ENCODE measurements at places on chromosomes 16 and 17. TPM values are rescaled to one million over a fixed set of nuclear protein-coding genes. Genes with fewer than 3 reads are reported as not detected.

- H3K4me3 ChIP-seq: no peak overlapping the region
- no peaks in the 10 kb centered on the region for H3K36me3 ChIP-seq
- H3K4me1 ChIP-seq: peaks cover 66% of the 10 kb centered on the region
- H3K27me3 ChIP-seq: no peaks in the 10 kb centered on the region
- H3K27ac ChIP-seq: peak overlapping the region; percentile 85
Measured at GRCh38 chr17:15654886-15655561, 29.1 kb downstream of the TRIM16 start.

DNA sequence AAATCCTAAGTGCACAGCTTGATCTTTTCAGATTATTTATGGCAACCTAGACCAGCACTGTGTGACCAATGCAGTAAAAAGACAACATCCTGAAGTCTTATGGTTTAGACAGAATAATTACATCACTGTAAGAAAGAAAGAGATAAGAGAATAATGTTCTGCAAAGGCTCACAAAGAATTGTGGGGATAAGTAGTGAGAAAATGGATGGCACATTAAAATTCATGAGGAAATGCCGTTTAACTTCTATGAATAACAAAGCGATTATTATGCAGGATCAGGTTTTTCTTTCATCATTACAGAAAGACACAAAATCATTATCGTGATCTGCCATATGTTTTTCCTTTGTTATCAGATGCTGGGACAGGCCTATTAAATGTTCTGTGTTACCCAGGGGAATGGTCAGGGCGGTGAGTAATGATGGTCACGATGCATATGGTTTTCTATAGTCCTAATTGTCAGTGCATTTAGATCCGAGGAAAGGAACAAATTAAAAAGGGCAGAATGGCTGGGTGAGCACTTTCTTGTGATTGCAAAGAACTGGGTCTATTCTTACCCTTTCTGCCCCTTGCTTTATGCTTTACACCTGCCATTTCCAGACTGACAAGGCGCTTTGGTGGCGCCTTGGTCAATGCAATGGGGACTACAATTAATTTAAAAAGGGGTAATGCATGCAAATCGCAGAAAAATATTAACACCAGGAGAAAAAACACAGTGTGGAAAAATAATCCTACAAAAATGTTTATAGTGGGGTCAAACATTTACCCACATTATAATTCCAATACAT lies 18.1 kb upstream of the DHX40 start:
- H3K36me3 ChIP-seq: no peaks in the 10 kb centered on the region
- H3K4me3 ChIP-seq: no peak overlapping the region
- H3K27ac ChIP-seq: no peak overlapping the region

- H3K36me3 ChIP-seq: peaks cover 32% of the 10 kb centered on the region
- no peak for DNase-seq
- H3K4me3 ChIP-seq: no peak overlapping the region
Measured at GRCh38 chr16:84973236-84973635, 38.1 kb downstream of the ZDHHC7 start.

DNA sequence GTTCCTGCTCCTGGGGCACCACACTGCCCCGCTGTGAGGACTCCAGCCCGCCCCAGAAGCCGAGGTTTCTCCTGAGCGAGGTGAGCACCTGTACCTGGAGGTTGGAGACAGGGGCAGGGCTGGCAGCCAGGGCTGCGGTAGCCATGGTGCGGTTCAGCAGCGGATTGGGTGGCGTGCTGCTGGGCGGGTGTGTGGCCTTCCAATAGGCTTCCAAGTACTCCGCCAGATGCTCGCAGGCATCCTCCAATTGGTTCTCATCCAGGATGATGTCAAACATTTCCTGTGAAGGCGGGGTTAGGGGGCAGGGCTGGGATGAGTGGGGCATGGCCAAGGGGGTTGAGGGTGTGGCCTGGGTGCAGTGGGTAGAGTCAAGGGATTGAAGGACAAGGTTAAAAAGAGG lies 11.3 kb upstream of the ARL5C start:
- 0 out of 2 replicates have a peak, but pooled peaks cover 9% of the 10 kb centered on the region for H3K4me1 ChIP-seq
- DNase-seq: no peak
- H3K27ac ChIP-seq: no peak overlapping the region
- peaks cover 18% of the 10 kb centered on the region for H3K36me3 ChIP-seq
- no peaks in the 10 kb centered on the region for H3K27me3 ChIP-seq

DNA sequence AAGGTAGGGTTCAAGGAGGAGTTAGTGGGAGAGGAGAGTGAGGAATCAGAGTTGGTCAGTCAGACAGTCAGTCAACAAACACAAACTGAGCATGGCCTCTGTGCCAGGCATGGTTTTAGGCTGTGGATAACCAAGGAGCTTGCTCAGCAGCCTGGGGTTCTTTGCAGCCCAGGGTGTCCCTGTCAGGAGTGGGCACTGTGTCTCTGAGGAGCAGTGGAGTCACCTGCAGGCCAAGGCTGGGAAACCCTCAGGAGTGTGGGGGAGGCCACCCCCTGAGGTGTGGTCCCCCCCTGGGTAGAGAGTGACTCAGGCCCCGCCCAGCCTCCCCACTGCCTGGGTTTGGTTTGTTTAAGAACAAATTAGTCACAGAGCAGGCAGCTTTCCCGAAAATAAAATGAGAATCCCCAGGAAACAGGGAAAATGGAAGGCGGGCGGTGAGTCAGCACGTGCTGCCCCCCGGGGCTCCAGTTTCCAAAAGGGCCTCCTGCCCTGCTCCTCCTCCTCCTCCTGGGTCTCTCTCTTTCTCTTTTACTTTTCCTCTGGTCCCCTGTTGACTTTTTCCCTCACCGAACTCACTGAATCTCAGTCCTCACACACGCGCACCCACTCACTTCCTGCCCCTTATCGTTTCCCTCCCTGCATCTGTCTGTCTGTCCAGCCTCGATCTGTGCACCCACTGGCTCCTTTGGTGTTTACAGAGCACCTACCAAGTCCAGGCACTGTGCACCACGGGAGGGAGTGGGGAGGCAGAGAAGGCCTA lies 44.3 kb downstream of the SOCS3 start:
- H3K4me1 ChIP-seq: peaks cover 43% of the 10 kb centered on the region

DNA sequence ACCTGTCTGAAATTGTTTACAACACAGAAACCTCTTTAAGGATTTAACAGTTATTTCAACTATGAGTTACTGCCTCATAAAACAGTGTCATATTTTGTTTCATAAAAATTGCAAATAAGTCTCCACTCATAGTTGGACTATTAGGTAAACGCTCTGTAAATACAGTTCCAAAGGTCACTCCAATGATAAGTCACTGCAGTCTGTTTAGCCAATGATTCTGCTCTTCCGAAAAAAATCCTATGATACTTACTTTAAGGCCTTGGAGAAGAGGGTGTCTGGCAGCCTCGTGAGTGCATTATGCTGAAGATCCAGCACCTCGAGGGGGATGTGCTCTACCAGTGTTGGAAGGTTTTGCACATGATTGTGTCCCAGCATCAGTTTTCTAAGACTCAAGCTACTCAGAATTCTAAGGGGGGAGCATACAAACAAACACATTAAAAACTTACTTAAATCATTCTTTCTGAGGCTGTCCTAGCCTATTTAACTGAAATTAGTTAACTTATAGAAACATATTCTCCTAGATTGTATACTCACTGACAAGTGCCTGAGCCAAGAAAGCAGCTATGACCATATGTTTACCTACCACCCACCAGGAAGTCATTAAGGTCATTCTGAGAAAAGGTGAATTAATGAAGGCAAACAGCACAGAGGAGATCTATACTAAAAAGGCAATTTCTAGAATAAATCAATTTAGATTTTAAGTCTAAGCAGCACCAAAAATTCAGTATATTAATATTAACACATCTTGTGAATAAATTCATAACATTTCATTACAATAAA lies 41.1 kb downstream of the MARVELD3 start:
- H3K36me3 ChIP-seq: peaks cover 88% of the 10 kb centered on the region
- H3K4me1 ChIP-seq: no peaks in the 10 kb centered on the region
- no peak overlapping the region for H3K4me3 ChIP-seq
- no peak overlapping the region for H3K27ac ChIP-seq
- no peaks in the 10 kb centered on the region for H3K27me3 ChIP-seq
- no peak for DNase-seq

- no peak overlapping the region for H3K27ac ChIP-seq
- no peaks in the 10 kb centered on the region for H3K36me3 ChIP-seq
- peaks cover 4% of the 10 kb centered on the region for H3K27me3 ChIP-seq
- no peak overlapping the region for H3K4me3 ChIP-seq
- no peak for DNase-seq
Measured at GRCh38 chr17:6241996-6242395, 171.8 kb downstream of the WSCD1 start.

- no peaks in the 10 kb centered on the region for H3K27me3 ChIP-seq
- H3K4me3 ChIP-seq: peak overlapping the region; percentile 88
- peaks cover 16% of the 10 kb centered on the region for H3K36me3 ChIP-seq
- no peak for DNase-seq
Measured at GRCh38 chr17:38747463-38748148, 530 bp downstream of the PCGF2 start.

GRCh38 chr16:6645768-6646568 lies 686.7 kb upstream of the RBFOX1 start:
- H3K4me3 ChIP-seq: no peak overlapping the region
- no peaks in the 10 kb centered on the region for H3K27me3 ChIP-seq
- DNase-seq: no peak
- no peaks in the 10 kb centered on the region for H3K36me3 ChIP-seq

GRCh38 chr17:34206569-34206968 lies 48.5 kb upstream of the CCL2 start:
- H3K4me3 ChIP-seq: no peak overlapping the region
- H3K27ac ChIP-seq: no peak overlapping the region
- H3K27me3 ChIP-seq: no peaks in the 10 kb centered on the region
- H3K36me3 ChIP-seq: no peaks in the 10 kb centered on the region
- no peak for DNase-seq

GRCh38 chr17:27153005-27153404 lies 140.9 kb upstream of the WSB1 start:
- DNase-seq: no peak
- H3K27ac ChIP-seq: no peak overlapping the region
- no peaks in the 10 kb centered on the region for H3K27me3 ChIP-seq
- no peaks in the 10 kb centered on the region for H3K4me1 ChIP-seq

DNA sequence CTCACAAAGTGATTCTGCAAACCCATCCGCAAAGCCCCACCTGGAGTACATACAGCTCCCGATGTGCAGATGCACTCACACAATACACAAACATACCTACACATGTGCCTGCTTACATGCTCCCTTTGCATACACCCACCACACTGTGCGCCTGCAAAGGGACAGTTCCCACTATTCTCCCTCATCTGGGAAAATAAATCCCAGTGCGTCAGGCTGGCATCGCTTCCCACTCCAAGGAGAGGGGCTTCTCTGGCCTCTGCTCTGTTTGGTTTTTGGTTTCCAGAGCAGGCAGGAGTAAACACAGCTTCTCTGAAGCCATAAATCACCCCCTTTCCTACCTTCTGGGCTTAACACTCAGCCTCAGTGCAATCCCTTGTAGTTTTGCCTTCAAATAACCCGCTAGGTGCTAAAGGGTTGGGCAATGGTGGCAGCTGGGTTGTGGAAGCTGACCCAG lies 14.7 kb downstream of the HOXB4 start:
- peaks cover 6% of the 10 kb centered on the region for H3K4me1 ChIP-seq
- no peak overlapping the region for H3K27ac ChIP-seq
- no peak for DNase-seq

- H3K4me1 ChIP-seq: no peaks in the 10 kb centered on the region
- no peaks in the 10 kb centered on the region for H3K36me3 ChIP-seq
Measured at GRCh38 chr17:72846399-72846798, 246.1 kb downstream of the SLC39A11 start.

- no peak overlapping the region for H3K4me3 ChIP-seq
- no peaks in the 10 kb centered on the region for H3K27me3 ChIP-seq
Measured at GRCh38 chr16:22188595-22189442, 17.3 kb upstream of the EEF2K start.

- no peaks in the 10 kb centered on the region for H3K27me3 ChIP-seq
- H3K36me3 ChIP-seq: no peaks in the 10 kb centered on the region
- peaks cover 1% of the 10 kb centered on the region for H3K4me1 ChIP-seq
- no peak overlapping the region for H3K4me3 ChIP-seq
Measured at GRCh38 chr17:50501054-50501453, 7.2 kb upstream of the MYCBPAP start.

GRCh38 chr16:7394720-7395336 lies 62.2 kb downstream of the RBFOX1 start:
- DNase-seq: no peak
- H3K4me3 ChIP-seq: no peak overlapping the region
- H3K4me1 ChIP-seq: no peaks in the 10 kb centered on the region
- H3K27ac ChIP-seq: no peak overlapping the region
- no peaks in the 10 kb centered on the region for H3K36me3 ChIP-seq
- no peaks in the 10 kb centered on the region for H3K27me3 ChIP-seq

- no peak for DNase-seq
- no peak overlapping the region for H3K4me3 ChIP-seq
- no peak overlapping the region for H3K27ac ChIP-seq
- H3K36me3 ChIP-seq: no peaks in the 10 kb centered on the region
- no peaks in the 10 kb centered on the region for H3K27me3 ChIP-seq
Measured at GRCh38 chr17:10752696-10753095, 22.9 kb upstream of the TMEM220 start.

- no peak for DNase-seq
- H3K36me3 ChIP-seq: peaks cover 85% of the 10 kb centered on the region
- H3K27me3 ChIP-seq: no peaks in the 10 kb centered on the region
- no peak overlapping the region for H3K4me3 ChIP-seq
- H3K4me1 ChIP-seq: no peaks in the 10 kb centered on the region
- H3K27ac ChIP-seq: no peak overlapping the region
Measured at GRCh38 chr17:27306276-27306835, 12.4 kb downstream of the WSB1 start.

GRCh38 chr17:72976971-72977770 lies 115.3 kb downstream of the SLC39A11 start:
- H3K4me1 ChIP-seq: peaks cover 26% of the 10 kb centered on the region
- peak; percentile 26 for DNase-seq
- H3K4me3 ChIP-seq: no peak overlapping the region
- no peaks in the 10 kb centered on the region for H3K27me3 ChIP-seq

DNA sequence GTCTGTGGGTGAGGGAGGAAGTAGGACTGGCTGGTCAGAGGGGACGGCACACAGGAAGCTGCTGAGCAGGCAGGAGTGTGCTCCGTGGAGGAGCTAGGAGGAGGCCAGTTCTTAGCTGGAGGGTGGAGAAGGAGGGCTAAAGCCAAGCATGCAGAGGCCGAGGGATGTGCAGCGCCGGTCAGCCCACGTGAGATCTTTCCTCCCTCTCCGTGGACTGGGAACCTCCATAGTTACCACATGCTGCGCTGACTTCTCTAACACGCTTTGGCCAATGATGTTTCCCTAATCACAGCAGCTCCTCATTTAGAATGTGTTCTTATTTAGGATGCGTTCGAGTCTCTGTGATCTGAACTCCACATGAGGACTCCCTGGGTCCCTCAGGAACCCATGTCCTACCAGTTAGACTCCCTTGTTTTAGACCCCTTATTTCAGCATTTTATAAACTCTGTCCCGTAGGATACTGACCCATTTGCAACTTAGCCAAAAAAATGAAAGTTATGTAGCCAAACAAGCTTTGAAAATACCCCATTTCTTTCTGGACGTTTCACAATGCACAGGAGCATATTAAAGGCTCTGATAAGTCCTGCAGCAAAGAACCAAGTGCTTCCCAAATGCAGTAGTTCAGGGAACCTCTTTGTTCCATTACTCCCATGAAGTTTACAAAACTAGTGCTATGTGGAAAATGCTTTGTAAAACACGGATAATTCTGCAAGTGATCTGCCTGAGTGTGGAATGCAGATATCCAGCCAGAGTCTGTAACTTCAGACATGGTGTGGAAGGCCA lies 51.4 kb downstream of the IRF8 start:
- H3K4me3 ChIP-seq: no peak overlapping the region
- DNase-seq: no peak
- no peaks in the 10 kb centered on the region for H3K4me1 ChIP-seq

The CMTM2 gene
- total RNA-seq: not detected

The RPL23 gene
- total RNA-seq: 817 TPM

The ATP2C2 gene
- total RNA-seq: not detected

The GP2 gene
- total RNA-seq: not detected

The UNC13D gene
- not detected for total RNA-seq

The RTN4RL1 gene
- not detected for total RNA-seq

The KLHL10 gene
- total RNA-seq: not detected

The OR1A1 gene
- total RNA-seq: not detected

The LRRC46 gene
- not detected for total RNA-seq

The TNP2 gene
- total RNA-seq: not detected

The DPEP3 gene
- total RNA-seq: not detected
